ENCODE measurements at places on chromosomes 6 and 20.

- DNase-seq = no peak
Observed at GRCh38 chr20:42379385-42379784, 761.2 kb upstream of the CHD6 start.

GRCh38 chr20:43341511-43341910 lies 116.2 kb upstream of the SRSF6 start:
- DNase-seq = no peak

DNA sequence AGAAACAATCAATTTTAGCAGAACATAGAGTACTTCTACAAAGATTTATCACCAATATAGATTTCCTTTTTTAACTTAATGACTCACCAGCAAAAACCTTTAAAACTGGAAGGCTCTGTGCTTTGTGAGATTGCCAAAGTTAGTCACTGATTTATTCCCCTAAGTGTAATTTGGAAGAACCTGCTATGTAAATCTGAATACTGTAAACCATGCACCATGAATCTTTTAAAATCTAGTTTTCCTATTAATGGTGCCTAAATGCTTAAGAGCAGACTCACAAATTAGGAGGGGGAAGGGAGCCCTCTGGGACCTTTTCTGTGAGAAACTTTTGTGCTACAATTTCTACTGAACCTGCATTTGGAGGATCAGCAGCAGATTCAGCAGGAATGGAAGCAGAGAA lies 57.8 kb upstream of the PNRC1 start:
- DNase-seq = peak; percentile 44

- no peak for DNase-seq
Observed at GRCh38 chr6:155222506-155222905, 41.3 kb upstream of the CLDN20 start.

- no peak for DNase-seq
Observed at GRCh38 chr6:24915641-24916040, 20.1 kb downstream of the RIPOR2 start.

DNA sequence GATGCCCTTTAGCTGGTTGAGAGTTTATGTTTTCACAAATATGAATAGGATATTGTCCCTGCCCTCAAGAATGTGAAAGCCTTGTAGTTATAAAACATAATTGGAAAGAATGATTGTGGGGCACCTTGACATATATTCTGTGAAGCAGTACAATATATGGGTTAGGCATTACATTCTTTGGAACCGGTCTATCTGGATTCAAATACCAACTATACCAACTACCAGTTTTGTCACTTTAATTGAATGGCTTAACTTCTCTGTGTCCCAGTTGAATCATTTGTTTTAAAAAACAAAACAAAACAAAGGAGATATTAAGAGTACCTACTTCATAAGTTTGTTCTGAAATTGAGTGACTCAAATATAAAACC lies 146.5 kb downstream of the TBC1D32 start:
- no peak for DNase-seq

- no peak for DNase-seq
Observed at GRCh38 chr20:39412091-39412490, 449.9 kb downstream of the DHX35 start.

GRCh38 chr20:59350330-59351156 lies 50.1 kb downstream of the EDN3 start:
- no peak for DNase-seq

- peak; percentile 82 for DNase-seq
Observed at GRCh38 chr6:128598571-128598970, 78.2 kb upstream of the PTPRK start.

GRCh38 chr20:20552076-20552475 lies 160.4 kb downstream of the RALGAPA2 start:
- DNase-seq = no peak

DNA sequence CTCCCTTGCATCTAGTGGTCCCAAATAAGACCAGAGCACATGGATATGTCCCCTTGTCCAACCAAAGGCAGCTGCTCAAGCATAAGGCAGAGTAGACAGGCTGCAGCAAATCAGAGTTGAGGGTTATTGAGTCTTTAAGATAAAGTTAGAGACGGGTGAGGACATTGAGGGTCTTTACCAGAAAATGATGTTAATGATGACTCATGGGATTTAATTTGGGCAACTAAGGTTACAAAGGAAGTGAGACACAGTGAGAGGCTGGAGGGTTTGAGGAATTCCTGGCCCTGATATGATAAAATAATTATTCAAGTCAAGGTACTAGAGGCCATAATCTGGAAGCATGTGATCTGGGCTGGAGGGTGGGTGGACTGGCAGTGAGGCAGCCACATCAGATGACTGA lies 133.6 kb downstream of the ALDH8A1 start:
- DNase-seq = no peak

DNA sequence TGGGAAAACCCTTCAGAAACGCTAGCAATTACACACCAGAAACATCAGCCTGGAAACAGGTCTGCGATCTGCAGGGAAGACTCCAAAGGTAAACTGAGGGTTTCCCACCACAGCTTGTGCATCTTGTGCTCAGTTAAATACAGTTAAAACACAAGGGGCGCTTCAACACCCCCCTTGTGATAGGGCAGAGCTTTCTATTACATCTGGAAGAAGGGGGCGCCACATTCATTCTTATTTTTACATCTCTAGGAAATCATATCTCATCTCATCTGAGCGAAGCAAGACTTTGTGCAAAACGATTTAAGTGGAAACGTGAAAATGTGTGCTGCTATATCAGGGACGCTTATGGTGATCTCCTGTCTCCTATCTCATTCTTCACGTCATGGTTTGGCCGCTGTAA lies 58.5 kb downstream of the PRND start:
- DNase-seq = no peak

All from kidney tubule cell (primary cell).